ENCODE measurements at places on chromosomes 13 and 19.
A peak's percentile ranks its signal among the peaks of the same experiment; 100 is the strongest.

DNA sequence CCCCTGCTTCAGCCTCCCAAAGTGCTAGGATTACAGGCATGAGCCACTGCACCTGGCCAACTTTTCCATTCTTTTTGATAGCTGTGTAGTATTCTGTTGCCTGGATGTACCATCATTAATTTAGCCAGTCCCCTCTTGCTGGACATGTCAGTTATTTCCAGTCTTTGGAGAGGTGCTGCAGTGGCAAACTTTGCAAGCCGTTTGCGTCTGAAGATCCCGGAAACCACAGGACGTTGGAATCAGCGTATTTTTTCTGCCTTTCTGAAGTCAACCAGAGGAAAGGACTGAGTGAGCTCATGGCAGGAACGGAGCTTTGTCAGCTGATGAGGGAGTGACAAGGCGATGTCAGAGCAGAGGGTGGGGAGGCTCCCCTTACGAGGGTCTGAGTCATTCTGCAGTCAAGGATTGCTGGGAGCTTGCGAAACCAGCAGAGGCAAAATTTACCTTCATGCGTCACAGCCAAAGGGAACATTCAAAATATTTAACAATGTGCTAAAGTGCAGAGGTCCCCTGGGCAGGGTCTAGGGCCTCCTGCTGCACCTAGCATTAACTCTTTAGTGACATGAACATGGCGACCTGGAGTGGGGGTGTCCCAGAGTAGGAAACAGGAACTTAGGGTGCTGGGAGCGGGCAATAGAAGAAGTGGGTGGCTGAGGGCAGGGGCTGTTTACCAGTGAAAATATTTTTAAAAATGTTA lies 5.6 kb downstream of the C5AR1 start:
- peak; percentile 77 for DNase-seq

GRCh38 chr19:12692960-12693359 lies 3.5 kb downstream of the FBXW9 start:
- DNase-seq, result no peak

- peak; percentile 49 for DNase-seq
Observed at GRCh38 chr19:2488942-2489731, 13.2 kb downstream of the GADD45B start.

DNA sequence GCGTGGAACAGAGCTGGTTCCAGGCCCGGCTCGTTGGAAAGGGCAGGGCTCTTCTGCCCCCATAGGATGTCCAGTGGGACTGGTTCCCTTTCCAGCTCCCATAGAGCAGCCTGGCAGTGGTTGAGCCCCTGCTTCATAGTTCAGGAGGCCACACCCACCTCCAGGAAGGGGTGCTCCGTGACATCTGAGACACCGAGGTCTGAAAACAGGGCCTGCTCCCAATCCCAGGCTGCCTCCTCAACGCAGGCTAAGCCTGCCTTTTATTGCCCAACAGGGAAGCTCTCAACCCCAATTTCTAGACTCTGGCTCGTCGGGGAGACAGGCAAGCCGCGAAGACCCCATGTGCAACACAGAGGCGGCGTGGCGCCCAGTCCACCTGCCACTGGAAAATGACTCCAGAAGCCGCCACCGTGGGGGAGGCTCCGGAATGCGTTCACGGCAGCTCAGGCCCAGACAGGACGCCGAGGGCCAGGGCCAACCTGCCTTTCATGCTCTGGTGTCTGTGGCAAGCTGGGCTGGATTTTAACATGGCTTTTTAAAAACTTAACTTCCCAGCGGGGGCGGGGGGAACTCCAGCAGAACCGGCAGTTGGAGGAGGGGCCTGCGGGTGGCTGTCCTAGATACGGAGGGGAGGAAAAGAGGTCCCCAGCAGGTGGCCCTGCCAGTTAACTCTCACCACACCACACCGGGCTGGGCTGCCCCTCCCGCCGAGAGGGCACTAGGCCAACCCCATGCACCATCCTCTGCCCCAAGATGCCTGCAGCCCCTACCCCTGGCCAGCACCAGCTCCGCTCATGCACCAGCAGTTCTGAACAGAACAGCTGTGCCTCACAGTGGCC lies 17.9 kb upstream of the TINCR start:
- no peak for DNase-seq

GRCh38 chr19:40191836-40192646 lies 815 bp downstream of the MAP3K10 start:
- no peak for DNase-seq

DNA sequence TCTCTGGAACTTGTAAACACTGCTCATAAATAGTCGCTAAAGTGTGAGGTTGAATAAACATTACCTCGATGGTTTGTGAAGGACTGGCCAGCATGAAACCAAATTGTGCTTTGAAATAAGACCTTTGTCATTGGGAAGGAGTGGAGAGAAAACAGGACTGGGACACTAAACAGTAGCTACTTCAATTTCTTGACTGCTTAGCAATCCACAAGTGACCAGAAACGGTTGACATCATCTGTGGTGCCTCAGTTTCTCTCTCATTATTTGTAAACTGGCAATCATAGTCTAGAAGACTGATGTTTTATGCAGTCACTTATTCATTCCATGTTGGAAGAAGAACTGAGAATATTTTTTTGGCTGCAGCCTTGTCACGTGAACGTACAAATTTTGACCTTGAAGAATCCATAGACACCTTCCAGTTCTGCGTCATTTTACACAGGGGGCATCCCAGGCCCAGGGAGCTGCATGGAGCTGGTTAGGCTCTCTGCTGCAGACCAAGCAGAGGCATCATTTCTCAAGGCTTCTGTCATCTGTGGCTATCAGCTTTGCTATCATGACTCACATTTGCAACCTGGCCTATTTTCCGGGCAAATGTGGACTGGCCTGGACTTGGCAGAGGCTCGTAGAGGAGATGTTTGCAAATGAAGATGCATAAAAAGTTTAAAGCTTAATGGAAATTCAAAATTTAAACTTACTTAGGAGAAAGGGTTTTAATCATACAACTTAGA lies 391.8 kb downstream of the FGF9 start:
- DNase-seq, result no peak

DNA sequence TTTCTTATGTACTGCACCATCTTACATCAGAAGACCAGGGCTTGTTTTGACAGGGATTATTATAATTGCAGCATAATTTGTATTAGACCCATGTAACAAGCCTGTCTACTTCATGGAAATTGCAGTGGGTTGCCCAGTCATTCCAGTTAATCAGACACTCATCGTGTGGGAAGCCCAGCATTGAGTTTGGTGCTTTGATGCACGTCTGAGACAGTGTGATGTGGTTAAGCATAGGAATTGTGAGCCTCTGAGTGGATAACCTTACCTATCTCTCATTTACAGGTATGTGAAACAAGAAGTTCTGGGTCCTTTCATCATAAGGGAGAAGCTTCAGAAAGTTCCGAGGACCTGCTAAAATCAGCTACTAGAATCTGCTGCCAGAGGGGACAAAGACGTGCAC lies 12.8 kb downstream of the RGCC start:
- DNase-seq, result no peak

GRCh38 chr13:27018344-27018861 lies 153.2 kb downstream of the USP12 start:
- no peak for DNase-seq

DNA sequence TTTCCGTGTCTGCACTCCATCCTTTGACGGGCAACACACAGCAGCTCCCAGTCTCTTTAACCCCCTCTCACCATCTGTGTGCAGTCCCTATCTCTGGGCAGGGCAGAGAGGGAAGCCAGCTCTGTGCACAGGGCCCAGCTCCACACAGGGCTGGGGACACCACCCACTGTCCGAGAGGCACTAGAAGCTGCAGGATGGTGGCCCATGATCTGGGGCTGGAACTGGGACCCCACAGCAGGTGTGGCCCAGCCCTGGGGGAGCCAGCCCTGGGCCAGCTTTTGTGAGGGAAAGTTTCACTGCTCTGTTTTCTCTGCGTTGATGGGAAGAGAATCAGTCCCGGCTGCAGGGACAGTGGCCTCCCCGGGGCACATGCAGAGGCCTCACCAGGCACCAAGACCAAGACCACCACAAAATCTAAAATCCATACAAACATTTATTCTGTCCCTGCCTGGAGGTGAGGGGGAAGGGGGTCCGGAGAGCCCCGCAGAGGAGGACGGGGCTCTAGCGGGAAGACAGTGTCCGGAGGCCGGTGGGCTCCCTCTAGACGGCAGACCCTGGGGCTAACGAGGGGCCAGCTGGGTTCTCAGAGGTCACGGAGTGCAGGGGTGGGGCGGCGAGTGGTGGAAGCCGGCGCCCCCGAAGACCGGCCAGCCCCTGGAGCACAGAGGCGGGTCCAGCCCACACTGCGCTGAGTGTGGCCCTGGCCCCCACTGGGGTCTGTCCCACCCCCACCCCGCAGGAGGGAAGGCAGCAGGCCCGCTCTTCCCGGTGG lies 2.9 kb upstream of the ATP8B3 start:
- DNase-seq, result no peak

DNA sequence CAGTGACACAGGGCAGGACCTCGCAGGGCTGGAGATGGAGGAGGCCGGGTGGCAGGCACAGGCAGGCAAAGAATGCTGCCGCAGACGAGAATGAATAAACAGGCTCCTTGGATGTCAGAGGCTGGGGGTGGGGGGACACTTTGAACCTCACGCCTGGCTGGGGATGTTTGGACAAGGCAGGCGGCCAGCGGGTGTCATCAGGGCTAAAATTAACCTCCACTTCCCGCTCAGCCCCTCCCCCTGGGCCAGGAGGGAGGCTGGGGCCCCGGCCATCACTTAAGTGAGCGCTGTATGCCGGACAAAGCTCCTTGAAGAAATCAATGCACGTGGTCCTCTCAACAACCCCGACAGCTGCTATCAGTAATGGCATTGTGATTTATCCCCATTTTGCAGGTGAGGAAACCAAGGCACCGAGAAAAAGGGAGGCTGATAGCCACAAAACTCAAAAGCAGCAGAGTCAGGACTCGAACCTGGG lies 10.3 kb upstream of the FUT5 start:
- peak; percentile 12 for DNase-seq

DNA sequence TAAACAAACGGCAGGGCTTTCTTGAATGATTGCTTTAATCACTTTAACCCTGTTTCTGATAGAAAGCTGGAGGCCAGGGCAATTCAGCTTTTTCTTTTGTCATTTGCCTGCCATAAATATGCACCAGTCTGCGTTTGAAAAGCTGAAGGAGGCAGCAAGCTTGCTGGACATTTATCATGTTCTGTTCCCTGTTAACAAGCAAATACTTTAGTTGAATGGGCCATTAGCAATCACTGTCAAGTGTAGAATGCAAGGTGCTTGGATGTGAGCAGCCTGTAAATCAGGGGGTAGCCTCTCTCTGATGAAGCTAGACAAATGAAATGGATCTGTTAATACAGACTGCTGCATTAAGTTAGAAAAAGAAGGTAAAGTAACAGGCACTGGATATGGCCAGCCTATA lies 7.6 kb downstream of the EFNB2 start:
- DNase-seq, result no peak

GRCh38 chr13:69604698-69605097 lies 502.9 kb upstream of the ATXN8OS start:
- no peak for DNase-seq

DNA sequence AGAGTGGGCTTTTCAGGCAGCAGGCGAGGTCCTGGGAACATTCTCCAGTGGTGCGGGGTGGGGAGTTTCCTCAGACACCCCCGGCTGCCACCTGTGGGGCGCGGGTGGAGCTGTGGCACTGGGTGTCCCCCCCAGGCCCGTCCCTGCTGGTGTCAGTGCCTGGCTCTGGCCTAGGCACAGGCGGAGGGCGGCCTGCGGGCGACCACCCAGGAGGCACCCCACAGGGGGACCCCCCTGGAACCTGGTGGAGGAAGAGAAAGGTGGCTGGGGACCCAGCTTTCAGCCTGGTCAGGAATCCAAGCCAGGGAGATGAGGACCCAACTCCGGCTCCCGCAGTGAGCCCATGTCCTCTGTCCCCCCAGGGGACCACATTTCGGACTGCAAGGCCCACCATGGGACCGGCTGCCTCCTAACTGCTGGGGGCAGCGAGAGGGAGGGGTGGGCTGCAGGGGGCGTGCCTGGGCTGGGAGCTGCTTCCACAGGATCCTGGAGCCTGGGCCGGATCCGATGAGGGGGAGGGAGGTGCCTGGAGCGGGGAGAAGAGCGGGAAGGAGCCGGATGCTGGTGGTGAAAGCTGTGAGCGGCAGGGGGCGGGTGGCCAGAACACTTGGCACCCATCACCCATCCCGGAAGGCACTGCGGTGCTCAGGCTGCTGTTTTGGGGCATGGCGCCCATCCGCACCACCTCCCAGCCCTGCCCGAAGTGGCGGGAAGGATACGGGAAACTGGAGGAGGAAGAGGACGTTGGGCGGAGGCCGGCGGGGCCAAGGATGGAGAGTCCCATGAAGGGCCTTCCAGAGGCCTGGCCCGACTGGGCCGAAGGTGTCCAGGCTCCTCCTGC lies 5.5 kb upstream of the CTXN1 start:
- DNase-seq, result no peak

- DNase-seq, result no peak
Observed at GRCh38 chr13:112781287-112781686, 91.4 kb downstream of the ATP11A start.

Data from RCC 7860 (cell line).